ENCODE measurements at places on chromosomes 3 and 15.
A peak's percentile ranks its signal among the peaks of the same experiment; 100 is the strongest.

- peak; percentile 92 for DNase-seq
These were observed at the start of gene DLL4 for GRCh38 chr15:40928821-40929659. DLL4 (plus strand) TSS chr15:40929340; CDS start chr15:40929669, 329 bp downstream.

- peak; percentile 79 for DNase-seq
These were observed 1.4 kb downstream of the GPR149 start for GRCh38 chr3:154428286-154429206.

DNA sequence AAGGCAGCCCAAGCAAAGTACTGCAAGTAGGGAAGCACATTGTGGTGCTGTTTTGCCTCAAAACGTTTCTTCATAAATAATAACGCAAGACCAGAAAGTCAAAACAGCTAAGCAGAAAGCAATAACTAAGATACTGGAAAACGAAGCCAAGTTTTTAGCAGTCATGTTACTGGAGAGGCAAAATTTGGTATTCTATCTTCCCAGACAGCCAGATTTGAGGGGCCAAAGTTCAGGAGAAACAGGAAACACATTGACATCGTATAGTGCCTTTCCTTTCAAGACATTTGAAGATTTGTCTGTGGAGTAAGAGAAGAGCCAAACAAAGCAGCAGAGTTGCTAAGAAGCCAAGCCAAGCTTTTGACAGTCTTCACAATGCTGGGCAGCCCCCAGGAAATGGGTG is 843.6 kb upstream of the NECTIN3 start:
- no peak for DNase-seq

- DNase-seq = no peak
These were observed 61.7 kb downstream of the SIDT1 start for GRCh38 chr3:113594066-113594465.

DNA sequence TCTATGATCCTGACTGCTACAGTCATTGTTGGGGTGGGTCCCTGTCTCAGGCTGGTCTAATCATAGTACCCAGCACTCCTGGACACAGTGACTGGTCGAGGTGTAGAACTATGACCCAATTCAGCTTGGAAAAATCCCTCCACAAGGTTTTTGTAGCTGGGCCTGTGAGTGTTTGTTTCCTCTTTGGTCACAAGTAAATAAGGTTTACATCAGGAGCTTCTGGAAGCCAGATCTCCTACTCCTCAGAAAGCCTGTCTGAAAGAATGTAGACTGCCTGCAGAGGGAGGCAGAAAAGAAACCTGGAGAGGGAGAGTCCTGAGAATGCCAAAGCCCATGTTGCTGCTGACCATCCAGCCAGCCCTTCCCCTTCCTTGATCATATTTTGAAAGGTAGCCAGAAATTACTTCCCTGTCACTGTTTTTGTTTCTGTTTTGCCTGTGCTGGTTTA is 123.2 kb downstream of the RAP2B start:
- DNase-seq = peak; percentile 53
